ENCODE measurements at places on chromosomes 7 and 10.

GRCh38 chr7:155811895-155812761 is at the start of gene SHH:
Gene SHH, minus strand, starts transcription at chr7:155812463. Its CDS starts 341 bp downstream, at chr7:155812122.
- no peak for DNase-seq

- no peak for DNase-seq
Measured at GRCh38 chr10:62759599-62760175, 44.8 kb upstream of the ADO start.

GRCh38 chr7:14389181-14389591 is 399.7 kb upstream of the ETV1 start:
- DNase-seq, result no peak

GRCh38 chr7:123763191-123763661 is 14.4 kb upstream of the WASL start:
- DNase-seq, result no peak

DNA sequence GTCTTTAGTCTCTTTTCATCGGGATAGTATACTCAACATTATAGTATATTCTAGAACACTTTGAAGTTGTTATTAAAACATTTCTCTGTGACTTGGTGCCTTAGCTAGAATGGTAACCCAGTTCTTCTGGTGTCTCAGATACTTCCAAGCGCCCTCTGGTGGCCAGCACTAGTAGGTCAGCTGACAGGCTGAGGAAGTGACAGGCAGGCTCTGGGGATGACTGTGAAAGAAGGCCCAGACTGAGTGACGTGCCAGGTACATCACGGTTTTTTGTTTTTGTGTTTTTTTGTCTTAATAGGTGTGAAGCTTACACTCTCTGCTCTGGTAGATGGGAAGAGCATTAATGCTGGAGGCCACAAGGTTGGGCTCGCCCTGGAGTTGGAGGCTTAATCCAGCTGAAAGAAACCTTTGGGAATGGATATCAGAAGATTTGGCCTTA is 5.1 kb downstream of the COMTD1 start:
- DNase-seq, result peak; percentile 84

DNA sequence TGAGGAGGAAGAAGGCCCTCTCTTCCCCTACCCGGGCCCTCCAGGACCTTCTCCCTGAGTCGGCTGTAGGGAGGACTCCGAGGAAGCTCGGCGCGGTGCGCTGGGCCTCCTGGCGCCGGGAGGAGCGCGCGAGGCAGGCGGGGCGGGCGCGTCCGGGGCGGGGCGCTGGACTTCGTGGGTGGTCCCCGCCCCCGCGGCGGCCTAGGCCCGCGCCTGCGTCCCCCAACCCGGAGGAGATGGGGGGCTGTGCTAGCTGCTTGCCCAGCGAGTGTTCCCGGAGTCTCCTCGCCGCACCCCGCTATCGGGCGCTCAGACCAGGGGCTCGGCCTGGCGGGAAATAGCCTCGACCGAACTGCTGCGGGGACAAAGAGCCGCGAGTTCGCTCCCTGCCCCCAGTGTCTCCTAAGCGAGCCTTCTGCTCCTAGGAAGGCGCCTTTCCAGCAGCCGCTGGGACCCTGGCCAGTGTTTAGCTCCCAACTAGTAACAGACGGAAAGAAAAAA is 19.2 kb upstream of the SMO start:
- DNase-seq, result peak; percentile 13

- DNase-seq, result no peak
Measured at GRCh38 chr7:32516551-32517100, 21.3 kb downstream of the AVL9 start.

DNA sequence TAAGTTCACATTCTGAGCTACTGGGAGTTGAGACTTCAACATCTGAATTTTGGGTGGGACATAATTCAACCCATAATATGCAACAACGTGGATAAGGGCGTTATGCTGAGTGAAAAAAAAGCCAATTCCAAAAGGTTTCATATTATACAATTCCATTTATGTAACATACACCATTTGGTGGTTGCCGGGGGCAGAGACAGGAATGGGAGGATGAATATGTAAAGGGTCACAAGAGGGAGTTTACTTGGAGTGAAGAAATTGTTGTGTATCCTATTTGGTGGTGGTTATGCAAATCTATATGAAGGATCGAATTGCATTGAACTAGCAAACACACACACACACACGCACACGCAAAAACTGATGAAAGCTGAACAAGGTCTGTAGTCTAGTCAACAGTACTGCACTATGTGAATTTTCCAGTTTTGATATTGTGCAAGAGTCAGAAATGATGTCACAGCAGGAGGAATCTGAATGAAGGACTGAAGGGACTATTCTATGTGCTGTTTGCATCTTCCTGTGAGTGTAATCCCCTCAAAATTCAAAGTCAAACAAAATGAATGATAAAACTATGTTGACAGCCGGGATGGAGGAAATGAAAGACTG is 249.2 kb upstream of the HABP2 start:
- no peak for DNase-seq

DNA sequence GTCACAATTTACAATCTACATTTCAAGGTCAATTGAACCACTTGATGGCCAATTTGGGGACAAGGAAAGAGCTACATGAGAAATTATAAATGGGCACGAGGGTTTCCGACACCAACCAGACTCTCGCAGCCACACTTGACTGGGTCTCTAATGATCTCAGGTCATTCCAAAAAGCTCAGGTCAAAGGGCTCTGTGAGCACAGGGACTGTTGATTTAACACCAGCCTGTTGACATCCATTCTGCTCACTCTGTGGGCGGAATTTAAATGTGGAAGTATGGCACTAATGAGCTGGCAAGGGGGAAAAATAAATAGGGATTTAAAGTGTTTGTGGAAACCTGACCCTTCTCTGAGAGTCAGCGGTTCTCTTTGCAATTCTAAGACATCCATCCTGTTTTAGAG is 810.7 kb upstream of the AUTS2 start:
- no peak for DNase-seq

DNA sequence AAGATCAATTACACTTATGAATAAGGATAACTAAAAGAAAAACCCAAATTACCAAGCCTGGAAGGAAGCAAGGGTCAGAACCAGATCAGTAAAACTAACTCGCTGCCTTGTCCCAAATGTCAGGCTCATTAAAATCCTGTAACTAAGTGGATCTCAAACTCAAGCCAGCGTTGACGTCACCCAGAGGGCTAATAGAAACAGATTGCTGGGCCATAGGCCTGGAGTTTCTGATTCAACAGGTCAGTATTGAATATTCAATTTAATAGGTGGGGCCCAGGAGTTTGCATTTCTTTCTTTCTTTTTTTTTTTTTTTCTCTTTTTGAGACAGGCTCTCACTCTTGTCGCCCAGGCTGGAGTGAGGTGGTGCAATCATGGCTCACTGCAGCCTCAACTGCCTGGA is 397.0 kb downstream of the CALN1 start:
- DNase-seq, result no peak

DNA sequence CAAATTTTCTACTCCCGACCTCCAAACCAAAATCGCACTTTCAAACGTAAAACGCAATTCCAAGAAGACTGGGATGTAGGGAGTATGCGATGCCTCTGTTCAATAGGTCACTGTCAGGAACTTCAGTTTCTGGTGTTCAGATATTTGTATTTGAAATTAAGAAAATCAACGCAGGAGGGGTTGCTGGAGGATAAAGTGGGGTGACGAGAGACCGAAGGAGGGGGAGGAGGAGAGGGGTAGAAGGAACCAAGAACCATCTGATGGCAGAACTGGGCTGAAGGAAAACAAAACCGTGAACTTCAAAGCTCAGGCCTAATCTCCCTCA is 293.8 kb upstream of the NFE2L3 start:
- no peak for DNase-seq

GRCh38 chr10:68796605-68797004 is 30.7 kb upstream of the STOX1 start:
- no peak for DNase-seq

DNA sequence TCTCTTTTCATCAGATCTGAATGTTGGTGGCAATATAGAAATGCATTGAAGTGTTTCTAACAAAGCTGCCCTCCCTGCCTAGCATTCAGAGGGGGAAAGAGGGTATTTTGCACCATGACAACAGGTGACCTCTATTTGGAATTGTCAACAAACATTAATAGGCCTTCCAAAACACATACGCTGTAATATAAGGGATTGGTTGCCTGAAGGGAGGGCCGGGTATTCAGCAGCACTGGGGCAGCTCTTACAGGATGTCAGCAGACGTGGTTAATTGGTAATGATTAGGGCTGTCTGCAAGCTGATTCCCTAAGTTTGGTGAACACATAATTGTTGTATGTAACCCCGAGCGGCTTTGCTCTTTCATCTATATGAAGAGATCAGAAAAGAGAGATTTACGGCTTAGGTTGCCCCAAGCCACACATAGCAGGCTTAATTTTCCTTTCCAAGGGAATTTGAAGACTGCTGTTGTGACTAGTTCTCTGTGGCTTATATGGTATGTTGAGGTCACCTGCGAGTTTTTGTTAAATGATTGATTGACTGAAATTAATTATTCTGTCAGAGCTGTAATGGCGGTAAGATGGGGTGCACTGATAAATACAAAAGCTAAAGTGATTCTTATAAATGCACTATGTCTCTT is 759.3 kb downstream of the LRMDA start:
- no peak for DNase-seq

DNA sequence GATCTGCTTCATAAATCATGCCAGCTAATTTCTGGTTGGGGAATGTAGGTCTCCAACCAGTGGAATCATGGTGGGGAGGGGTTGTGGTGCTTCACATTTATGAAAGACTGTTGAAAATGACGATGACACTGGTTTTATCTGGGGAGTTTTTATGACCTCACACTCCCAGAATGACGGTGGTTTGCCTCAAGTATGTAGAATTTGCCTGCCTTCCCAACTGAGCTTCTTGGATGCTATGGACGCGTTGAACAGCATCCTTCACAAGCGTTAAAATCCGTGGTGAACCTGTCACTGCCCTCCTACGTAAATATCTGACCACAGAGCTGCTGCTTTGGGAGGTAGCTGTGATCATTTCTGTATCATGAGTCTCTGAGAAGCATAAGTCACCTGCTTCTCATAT is 3.3 kb downstream of the INSYN2A start:
- no peak for DNase-seq

DNA sequence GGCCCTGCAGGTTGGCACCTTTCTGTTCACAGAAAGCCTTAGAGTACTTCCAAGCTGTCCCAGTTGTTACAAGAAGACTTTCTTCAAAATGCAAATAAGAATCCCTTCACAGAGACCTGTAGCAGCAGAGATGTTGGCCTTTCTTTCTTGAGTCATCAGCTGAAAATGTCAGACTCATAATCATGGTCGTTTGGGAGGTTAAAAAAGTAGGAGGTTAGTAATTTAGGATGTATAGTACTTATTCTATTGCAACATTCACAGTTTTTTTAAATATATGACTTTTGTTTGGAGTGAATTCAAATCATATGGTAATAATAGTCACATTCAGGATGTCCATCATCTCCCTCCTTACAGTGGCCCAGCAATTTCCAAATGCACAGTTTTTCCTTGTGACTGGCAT is 223.9 kb upstream of the GLI3 start:
- DNase-seq, result no peak

GRCh38 chr10:60618861-60619260 is 159.4 kb upstream of the CDK1 start:
- no peak for DNase-seq

GRCh38 chr10:33334153-33334804 is at the start of gene NRP1:
Gene NRP1, minus strand, starts transcription at chr10:33334667. Its CDS starts 285 bp downstream, at chr10:33334382.
- no peak for DNase-seq

DNA sequence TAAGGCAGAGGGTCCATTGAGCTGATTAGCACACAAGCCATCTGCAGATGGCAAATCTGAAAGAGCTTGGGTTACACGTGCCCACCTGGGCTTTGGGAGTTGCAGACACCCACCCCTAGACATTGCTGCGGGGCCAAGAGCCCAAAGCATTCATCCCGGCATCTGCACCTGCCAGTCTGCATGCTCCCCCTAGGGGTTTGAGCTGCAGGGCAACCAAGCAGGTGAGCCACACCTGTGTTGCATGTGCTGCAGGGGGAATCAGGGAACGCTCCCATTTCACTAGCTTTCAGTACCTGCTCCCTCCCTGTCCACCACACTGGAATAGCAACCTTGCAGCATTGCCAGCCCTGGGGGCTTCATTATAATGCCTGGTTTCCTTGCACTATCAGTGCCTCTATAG is 21.1 kb downstream of the C7orf33 start:
- DNase-seq, result no peak

DNA sequence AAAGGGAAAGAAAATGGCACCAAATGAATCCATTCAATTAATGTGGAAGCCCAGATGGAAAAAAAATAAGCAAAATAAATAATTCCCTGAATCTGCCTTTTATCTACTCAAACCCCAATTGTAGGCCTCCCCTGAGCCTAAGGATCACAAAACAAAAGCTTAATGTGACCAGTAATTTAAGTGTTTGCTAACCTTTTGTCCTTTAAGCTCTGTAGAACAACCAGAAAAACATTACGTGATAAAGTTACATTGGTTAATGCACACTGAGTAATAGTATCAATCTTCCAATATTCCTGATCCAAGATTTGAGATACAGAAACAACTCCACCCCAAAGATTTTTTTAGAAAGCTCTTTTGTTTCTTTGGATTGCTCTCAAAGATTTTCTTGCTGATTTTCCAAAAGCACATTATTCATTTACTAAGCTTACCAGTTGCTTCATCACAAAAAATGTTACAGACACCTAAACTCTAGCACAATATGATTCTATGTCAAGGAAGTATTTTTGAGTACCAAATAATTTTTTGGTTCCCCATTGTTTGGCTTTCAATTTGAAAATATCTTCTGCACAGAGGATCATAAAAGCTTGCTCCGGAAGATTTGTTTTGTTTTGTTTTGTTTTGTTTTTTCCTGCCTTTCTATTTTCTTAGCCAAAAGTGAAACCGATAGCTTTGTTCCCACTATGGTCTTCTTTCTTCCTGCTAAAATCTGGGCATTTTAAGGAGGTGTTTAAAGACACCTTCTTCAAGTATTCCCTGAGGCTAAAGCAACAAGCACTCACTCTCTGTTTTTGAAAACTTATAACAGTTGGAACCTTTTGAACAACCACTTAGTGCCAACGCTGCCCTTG is 54.2 kb downstream of the TRIL start:
- no peak for DNase-seq

DNA sequence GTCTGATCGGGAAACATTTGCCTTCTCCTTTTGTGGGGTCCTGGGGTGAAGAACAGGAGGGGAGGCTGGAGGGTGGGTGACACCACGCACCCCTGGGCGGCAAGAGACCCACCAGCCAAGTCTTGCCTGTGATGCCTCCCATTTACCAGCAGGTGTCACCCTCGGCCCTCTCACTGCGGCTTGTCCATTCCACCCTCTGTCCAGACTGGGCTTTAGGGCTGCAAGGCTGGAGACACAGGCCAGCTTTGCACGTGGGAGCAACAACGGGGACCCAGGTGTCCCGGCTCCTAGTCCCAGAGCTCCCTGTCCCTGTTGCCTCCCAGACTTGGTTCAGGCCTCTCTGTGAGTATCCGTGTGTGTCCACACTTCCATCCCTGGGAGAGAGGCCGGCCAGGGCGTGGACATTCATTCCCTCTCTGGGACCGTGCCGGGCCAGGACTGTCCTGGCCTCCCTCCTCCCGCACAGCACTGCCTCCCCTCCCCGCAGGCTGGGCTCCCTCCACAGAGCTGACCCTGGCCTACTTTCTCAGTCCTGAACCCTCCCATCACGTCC is 36.2 kb upstream of the GTF2IRD1 start:
- DNase-seq, result peak; percentile 27

GRCh38 chr7:29370531-29371314 is 176.1 kb downstream of the CHN2 start:
- no peak for DNase-seq

Measured in activated T-helper 1 cell treated with Interleukin-2 at 50 U/mL for 16 hours (primary cell).